ENCODE measurements at places on chromosomes 7 and 10.

GRCh38 chr7:93205046-93205445 is 21.2 kb downstream of the HEPACAM2 start:
- no peak for DNase-seq

DNA sequence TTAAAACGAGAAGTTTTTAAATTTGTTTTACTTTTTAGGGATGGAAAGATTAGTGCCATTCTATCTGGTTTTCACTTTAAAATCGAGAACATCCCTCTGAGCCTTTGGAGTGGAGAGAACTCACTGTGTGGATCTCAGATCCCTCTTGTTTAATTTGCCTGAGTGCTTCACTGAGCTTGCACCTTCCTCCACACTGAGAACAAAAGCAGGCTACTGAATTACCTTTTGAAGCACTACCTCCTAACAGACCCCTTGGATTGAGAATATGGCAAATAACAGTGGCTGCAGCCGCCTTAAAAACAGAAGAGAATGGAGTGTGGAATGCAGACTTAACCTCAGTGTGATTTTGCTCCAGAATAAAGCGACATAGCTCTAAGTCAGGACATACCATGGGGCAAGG is 204.7 kb downstream of the CNTNAP2 start:
- no peak for DNase-seq

- DNase-seq = no peak
These were observed 176.9 kb upstream of the PRSS58 start for GRCh38 chr7:142434666-142435167.

DNA sequence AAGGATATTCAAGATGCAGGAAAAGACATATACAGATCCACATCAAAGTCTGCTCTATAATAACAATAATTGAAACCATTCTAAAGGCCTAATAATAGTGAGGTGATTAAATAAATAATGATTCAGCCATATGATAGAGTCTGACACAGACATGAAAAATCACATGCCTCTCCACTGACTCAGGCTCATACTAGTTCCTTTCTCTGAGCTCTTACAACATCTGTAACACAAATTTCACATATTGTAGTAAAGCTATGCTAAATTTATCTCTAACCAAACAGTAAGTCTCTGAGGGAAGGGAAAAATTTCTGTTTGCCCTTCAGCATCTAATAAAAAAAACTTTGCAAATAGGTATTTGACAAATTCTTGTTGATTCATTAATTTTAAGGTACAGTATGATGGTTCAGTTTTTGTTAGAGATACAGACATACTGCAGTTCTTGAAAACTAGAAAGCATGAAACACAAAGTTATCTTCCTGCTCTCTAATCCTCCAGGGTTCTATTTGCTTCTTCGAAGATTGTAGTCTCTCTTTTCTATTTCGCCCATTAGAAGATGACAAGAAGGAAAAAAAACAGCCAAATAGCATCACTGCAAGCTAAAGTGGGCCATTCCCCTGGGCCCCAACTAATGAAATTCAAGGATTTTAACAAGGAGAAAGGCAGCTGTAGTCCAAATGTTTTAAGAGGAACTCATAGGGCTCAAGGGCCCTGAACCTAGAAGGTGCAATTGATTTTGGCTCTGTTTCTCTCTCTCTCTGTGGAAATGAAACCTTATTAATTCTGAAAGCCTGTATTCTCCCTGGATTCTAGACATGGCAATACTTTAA is 53.9 kb downstream of the CUBN start:
- no peak for DNase-seq

GRCh38 chr10:21398563-21399231 is 126.8 kb downstream of the SKIDA1 start:
- no peak for DNase-seq

- no peak for DNase-seq
These were observed 27.5 kb downstream of the ADRB1 start for GRCh38 chr10:114071178-114071577.

DNA sequence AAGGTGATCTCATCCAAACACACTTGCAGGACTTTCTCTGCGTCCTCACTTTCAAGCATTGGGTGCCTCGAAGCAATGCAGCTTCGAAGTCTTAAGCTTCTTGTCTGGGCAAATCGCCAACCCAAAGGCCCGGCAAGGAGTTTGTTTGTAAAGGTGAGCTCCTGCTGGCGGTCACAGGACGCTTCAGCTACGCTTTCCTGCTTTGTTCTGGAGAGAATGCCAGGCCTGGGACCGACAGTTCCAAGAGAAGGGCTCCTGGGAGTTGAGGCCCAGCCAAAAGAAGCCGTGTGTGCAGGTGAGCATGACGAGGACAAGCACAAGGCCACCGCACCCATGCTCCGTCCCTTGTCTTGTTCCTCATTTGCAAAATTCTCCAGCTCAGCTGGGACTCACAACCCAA is 106.6 kb upstream of the DOCK1 start:
- DNase-seq = no peak

- no peak for DNase-seq
These were observed 15.6 kb upstream of the PLEKHS1 start for GRCh38 chr10:113735913-113736312.

DNA sequence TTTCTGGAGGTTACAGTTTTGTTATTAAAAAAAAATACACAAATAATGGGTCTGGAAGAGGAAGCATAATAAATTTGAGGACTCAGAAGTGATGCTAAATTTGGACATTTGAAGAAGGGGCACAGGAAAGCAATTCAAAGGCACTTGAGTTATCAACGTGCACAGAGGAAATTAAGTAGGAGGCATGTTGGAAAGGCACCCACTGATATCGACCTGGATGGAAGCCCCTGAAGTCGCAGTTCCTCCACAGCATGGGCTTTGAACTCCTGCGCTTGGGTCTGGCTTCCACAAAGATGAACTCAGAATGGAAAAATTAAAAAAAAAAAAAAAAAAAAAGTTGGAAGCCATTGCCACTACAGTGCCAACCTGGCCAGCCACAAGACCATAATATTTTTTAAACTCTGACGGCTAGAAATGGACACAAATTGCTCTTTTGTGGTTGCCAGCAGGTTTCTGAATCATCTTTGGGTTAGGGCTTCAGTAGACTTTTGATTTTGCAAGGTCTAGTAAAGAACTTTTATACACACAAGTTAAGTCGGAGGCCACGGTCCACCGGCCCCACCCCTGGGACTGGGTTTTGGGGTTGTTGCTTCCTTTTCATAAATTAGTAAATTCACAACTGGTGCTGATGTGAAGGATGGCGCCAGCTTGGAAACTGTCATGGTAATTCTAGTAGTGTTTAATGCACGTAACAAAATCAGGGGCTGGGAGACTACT is 21.6 kb downstream of the JCAD start:
- no peak for DNase-seq

GRCh38 chr7:117010375-117011133 is 57.3 kb downstream of the ST7 start:
- DNase-seq = no peak

- DNase-seq = no peak
These were observed 16.1 kb upstream of the TAS2R40 start for GRCh38 chr7:143205560-143206293.

- no peak for DNase-seq
These were observed 31.1 kb downstream of the CTNNA3 start for GRCh38 chr10:67664942-67665341.
